ENCODE measurements at places on chromosomes 6 and 20.

DNA sequence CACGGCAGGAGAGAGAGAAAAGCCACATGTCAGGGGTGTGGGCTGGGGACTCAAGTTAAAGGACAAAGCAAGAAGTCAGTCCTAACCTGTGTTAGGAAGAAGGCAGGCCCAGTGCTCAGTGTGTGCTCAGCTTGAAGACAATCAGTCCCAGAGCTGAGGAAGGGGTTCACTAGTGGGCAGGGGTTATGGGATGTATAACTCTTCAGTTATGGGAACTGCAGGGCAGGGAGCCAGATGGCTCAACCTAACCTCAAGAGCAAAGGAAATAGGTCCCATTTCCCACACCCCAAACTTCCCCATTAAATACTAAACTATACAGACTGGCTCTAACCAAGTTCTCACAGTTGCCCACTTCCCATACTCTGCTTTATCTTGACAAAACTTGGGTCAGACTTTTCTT is 7.4 kb upstream of the SSTR4 start:
- no peak for DNase-seq

- DNase-seq: no peak
Observed at GRCh38 chr6:108588586-108588985, 27.9 kb downstream of the FOXO3 start.

DNA sequence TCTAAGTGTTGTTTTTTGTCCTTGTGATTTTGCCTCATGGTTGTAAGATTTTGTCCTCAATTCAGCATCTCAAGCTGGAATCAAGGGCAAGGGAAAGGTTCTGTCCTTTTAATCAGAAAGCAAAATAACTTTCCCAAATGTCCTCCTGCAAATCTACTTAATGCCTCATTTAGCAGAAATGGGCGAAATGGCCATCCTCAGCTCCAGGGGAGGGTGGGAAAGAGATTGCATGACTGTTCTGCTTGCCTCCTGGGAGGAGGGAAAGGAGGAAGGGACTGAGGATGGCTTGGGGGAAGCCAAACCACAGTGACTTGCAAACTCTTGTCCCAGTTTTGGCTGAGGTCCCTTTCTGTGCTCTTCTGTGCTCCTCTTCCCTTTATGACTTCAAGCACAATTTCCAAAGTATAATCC is 43.4 kb downstream of the TNFAIP3 start:
- DNase-seq: no peak

GRCh38 chr6:56375806-56376205 is 128.4 kb upstream of the COL21A1 start:
- no peak for DNase-seq

DNA sequence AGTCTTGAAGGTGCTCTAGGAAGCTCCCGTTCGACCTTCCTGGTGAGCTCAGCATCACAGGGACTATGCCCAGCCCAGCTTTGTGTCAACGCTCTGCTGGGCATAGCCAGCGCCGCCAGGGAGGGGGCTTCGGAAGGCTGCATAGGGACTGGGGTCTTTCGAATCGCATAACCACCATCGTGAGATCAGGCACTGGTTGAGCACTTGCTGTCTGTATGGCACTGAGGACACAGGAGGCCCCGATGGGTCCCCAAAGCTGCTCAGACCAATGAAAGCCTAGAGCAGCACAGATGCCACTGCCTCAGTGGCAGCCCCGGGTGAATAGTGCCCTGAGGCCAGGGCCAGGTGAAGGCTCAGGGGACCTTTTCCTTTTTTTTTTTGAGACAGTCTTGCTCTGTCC is 96.7 kb downstream of the TAF4 start:
- DNase-seq: no peak

GRCh38 chr6:33847867-33848266 is 44.1 kb upstream of the MLN start:
- DNase-seq: no peak

DNA sequence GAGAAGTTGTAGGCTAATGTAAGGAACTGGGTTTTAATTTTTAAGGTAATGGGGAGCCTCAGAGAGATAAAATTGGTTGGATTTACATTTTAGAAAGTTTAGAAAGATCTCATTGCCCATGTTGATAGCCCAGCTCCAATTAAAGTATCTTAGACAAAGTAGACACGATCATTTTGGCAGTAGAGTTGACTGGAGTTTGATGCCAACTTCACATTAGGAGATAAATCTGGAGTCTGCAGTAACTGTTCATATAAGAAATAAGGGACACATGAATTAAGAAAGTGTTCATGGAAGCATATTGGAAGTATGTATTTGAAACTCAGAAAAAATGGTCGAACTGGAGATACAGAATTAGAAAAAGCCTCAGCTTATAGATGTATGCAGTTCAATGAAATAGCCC is 12.6 kb upstream of the E2F3 start:
- no peak for DNase-seq

DNA sequence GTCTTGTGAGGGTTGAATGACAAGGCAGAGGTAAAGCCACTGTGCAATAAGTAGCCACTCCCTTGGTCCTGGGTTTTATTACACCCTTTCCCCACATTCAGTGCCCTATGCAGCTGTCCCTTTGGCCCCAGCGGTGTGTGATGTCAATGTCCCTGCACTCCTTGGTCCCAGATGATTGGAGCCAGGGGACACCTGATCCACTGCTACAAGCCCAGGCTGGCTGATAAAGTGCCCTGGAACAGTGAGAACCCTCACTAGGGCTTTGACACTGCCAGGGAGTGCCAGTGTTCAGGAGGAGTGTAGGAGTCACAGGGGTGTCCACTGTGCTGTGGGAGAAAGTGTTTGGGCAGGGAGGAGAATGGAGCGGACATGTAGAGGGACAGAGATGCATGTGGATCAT is 30.4 kb downstream of the GABRR1 start:
- no peak for DNase-seq

GRCh38 chr20:198225-198624 is 8.7 kb upstream of the DEFB128 start:
- DNase-seq: no peak

DNA sequence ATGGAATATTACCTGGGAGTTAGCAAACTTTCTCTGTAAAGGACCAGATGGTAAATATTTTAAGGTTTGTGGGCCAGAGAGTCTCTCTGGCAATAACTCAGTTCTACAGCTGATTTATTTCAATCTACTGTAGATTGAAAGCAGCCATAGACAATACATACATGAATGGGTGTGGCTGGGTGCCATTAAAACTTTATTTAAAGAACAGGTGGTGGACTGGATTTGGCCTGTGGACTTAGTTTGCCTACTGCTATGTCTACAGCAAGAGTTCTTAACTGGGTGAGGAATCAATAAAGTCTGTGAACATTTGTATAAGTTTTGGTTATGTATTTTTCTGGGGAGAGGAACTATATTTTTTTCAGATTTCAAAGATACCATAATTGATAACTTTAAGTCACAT is 55.1 kb downstream of the SLC22A2 start:
- no peak for DNase-seq

DNA sequence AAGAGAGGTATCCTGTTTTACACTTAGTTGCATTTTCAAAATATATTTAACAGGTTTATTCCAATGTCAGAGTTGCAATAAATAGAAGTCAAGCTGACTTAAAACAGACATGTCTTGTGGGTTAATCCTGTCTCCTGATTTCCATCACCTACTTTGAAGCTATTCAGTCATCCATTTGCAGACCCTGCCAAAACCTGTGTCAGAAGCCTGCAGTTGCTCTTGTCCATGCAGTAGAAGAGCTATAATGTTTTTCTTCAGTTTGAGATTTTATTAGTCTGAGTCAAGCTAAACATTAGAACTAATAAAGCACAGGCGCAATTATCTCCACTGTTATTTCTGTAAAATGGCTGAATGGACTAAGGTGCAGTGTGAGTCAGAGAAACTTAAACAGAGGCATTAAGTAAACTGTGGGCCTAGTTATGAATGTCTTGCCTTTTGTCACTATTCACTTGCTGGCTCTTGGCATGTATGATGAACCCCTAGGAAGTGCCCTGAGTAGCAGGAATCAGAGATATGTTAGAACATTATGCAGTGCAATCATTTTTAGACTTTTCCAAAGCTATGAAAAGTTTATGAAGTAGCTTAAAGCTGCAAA is 11.0 kb upstream of the HDGFL1 start:
- no peak for DNase-seq

GRCh38 chr6:137013738-137014602 is 30.8 kb downstream of the IL20RA start:
- DNase-seq: no peak

DNA sequence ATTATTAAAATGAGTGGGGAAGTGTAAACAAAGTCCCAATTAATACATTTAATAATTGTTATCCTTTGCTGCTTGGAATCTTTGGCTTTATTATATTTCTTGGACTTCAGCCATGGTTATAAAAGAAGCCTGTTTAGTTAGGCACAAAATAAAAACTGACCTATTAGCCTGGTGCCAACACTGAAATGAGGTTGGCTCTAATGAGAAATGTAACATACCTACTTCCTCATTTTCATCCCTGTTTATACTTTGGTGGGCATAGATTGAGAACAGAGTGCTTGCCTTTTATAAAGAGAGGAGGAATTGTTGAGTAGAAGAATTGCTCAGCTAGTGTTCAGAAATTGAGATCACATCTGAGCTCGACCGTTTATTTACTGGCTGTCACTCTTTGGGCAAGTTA is 471.3 kb downstream of the UTRN start:
- DNase-seq: no peak

DNA sequence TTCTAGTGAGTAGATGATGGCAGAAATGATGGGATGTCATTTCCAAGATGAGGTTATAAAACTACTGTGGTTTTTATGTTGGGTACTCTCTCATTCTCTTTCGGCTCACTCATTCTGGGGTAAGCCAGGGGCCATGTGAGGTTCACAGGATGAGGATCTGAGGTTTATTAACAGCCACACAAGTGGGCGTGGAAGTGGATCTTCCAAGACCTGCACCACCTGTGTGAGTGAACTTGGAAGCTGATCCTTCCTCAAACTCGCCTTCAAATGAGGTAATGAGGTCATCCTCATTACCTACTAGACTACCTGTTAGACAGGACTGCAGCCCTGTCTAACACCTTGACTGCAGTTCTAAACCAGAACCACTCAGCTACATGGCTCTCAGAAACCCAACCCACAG is 45.1 kb upstream of the TAGAP start:
- no peak for DNase-seq

- DNase-seq: no peak
Observed at GRCh38 chr20:3847429-3847940, 851 bp downstream of the MAVS start.

DNA sequence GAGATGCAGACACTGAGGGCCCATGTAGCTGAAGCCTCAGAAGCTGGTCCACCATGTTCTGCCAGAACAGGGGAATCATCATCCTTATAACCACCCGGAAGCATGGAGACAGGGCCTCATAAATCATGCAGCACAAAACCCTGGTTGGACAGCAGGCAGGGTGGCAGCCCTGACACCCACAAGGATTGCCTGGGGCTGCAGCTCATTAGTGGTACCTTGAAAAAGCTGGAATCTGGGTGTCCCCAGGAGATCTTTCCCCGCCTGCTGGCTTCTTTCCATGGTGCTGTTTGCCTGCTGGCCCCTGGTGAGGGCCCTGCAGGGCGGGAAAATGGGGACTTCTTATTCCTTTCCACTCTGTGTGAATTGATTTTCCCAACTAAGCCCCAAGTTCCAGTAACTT is 50.6 kb upstream of the GGTLC1 start:
- no peak for DNase-seq

- no peak for DNase-seq
Observed at GRCh38 chr6:27980111-27980510, 23.1 kb downstream of the OR2B6 start.

- no peak for DNase-seq
Observed at GRCh38 chr6:44471271-44471981, 83.9 kb downstream of the CDC5L start.

GRCh38 chr20:19601126-19601810 is 156.8 kb upstream of the RIN2 start:
- DNase-seq: no peak

- no peak for DNase-seq
Observed at GRCh38 chr6:33028220-33028849, 18.9 kb upstream of the HLA-DOA start.

DNA sequence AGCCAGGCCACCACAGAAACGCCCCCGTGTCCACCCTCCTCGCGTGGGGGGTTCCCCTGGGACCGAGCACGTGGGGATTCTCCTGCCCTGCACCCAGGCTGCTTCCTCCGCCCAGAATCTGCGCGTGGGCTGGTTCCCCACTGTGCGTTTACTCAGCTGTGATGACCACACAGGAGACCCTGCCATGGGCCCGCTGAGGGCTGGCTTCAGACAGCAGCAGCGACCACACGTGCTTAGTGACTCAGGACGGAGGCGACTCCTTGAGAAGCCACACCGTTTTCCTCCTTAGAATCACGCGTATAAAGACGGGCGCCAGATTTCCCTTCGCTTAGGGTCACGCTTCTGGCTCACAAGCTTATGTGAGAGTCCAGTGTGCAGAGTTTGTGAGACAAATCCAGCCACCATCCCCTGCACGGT is 63.9 kb upstream of the PDE10A start:
- no peak for DNase-seq

DNA sequence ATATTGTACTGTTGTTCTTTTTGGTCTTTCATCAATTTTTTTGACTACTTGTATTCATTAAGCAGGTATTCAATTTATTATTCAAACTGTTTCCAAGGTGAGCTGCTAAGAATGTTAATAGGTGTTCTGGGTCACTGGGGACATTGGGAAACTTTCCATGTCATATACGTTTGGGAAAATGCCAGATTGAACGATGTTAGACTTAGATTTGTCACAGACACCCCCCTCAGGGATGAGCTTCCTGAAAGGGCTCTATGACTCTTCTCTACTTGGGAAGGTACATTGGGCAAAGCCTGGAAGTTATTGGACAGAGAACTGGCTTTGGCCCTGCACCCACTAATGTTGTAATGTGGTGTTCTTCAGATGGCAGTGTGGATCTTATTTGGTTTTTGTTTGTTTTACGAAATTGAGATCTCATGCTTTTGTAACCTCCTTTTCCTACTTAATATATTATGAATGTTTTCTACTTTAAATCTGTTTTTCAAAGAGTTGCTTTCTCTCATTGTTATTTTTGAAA is 42.1 kb downstream of the PLCB4 start:
- no peak for DNase-seq

DNA sequence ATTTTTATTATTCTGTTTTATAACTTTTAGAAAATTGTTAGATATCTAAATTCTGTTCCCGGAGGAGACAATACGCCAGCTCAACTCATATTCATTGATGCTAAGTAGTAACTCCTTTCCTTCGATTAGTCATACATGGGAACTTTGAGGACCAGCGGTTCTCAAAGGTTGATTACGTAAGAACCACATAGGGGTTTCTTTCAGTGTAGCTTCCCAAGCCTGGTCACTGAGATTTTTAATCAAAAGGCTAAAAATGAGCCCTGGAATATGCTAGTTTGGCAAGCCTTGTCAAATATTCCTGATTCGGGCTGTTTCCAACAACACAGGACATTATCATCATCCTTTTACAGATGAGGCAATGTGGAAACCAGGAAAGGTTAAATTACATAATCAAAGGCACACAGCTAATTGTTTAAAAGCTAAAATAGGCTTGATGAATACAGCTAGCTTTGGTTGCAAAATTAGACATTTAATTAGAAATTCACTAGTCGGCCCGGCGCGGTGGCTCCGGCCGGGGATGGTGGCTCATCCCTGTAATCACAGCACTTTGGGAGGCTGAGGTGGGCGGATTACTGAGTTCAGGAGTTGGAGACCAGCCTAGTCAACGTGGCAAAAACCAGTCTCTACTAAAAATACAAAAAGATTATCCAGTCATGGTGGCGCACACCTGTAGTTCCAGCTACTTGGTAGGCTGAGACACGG is 14.6 kb upstream of the MEI4 start:
- DNase-seq: no peak
